ENCODE measurements at places on chromosomes 12 and 14.

- no peak for DNase-seq
These were observed 6.8 kb downstream of the CEP170B start for GRCh38 chr14:104871656-104872468.

- DNase-seq = no peak
These were observed 3.8 kb downstream of the CCDC88C start for GRCh38 chr14:91413547-91414474.

DNA sequence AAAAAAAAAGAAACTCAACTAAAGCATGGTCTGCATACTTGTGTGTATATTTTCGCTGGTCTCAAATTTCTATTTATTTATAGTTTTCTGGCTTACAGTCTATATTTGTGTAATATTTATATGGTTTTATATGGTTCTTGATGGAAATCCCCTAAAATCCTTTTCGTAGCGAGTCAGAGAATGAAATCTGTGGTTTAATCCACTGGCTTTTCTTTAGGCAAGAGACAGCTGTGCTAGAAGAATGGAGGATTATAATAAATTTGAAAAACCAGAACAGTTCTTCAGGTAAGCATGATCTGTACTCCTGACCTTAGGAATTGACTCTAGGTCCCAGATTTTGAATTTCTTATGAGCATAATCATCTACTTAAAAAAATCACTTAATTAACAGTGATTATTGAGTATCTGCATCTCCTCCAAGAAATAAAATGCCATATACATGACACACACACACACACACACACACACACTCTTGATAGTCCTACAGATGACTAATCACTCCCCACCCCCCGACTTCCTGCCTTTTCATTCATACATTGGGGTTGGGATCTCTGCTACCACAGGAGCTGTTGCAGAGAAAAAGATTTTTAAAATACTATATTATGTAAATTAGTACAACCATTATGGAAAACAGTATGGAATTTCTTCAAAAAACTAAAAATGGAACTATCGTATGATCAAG lies 113.4 kb downstream of the CRADD start:
- peak; percentile 63 for DNase-seq

DNA sequence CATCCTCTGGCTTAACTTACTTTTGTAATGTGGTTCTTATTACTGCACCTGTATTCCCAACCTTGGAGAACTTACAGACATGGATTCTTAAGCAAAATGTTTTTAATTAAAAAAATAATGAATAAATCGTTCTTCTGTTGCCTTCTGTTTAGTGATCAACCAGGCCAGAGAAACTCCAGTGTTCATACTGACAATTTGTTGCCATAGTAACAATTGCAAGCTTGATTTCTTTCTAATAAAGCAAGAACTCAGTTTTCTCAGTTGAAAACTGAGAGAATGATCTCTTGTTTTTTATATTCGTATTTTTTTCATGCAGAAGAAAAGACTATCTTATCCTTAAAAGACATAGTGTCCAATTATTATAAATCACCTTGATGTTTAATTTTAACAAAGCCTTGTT lies 106.5 kb upstream of the LMNTD1 start:
- DNase-seq = no peak

- no peak for DNase-seq
These were observed 28.3 kb downstream of the DYNC1H1 start for GRCh38 chr14:101992708-101993107.

- peak; percentile 48 for DNase-seq
These were observed 663 bp downstream of the NCKAP5L start for GRCh38 chr12:49827401-49828099.

- no peak for DNase-seq
These were observed 751 bp upstream of the HRK start for GRCh38 chr12:116881877-116882507.

GRCh38 chr14:79426103-79426755 lies 785.1 kb downstream of the DIO2 start:
- no peak for DNase-seq

- no peak for DNase-seq
These were observed 13.5 kb upstream of the RAB35 start for GRCh38 chr12:120130011-120130410.

DNA sequence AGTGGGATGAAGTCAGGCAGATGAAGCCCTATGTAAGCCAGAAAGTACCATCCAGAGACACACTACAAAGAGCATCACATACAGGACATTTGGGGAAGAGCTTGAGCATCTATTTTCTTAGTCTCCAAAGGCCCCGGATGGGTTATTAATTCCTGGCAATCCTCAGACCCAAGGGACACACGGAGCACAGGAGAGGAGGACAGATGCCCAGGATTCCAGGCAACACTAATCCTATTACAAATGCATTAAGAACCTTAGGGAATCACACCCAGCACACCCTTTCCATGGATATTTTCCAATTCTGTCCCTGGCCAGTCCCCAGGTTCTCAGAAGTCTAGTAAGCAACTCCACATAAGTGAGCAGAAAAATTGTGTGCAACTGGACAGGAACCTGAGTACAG lies 65.9 kb downstream of the CMKLR1 start:
- no peak for DNase-seq

- DNase-seq = no peak
These were observed 161.6 kb downstream of the DYRK2 start for GRCh38 chr12:67810166-67810565.

GRCh38 chr12:109253913-109254544 lies 55.1 kb downstream of the FOXN4 start:
- no peak for DNase-seq

DNA sequence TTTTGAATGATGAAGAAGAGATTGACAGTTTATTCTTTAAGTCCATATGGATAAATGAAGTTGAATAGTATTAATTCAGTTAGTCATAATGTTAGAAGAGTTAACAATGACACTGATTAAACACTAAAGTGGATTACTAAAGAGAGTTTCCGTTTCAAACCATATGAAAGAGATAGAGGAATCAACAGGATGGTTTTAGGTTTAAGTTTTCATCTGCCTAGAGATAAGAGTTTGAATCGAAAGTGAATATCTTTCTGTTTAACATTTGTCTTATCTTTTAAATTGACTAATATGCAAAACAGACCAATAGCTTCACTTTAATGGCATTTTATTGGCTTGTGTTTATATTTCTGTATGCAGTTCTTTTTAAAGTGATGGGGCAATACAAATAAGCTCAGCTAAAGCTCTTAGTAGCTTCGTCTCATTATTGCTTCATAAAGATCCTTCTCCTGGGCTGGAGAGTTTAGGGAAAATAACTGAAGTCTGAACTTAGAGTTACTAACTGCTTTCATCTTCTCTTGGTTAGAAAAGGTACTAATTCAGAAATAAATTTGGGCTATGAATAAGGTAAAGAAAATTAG lies 66.0 kb downstream of the MIPOL1 start:
- DNase-seq = no peak

DNA sequence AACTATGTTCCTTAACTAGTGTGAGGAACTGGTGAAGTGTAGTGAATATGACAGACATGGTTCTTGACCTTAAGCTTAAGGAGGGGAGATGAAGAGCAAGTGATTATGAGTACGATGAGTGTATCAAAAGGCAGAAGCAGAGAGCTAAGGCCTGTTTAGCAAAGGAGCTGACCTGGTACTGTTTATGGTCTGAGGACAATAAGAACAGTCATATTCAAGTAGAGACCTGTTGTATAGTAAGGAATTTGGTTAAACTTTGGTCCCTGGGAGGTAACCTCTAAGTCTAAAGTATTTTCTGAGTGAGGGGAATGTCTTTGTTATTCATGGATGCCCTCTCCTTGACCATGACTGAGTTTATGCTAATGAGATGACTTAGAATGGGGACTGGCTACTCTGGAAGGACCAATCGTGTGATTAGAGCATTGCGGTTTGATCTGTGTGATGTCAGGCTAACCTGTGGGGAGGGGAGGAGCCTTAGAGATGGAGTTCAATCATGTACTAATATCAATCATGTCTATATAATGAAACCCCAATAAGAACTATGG lies 389.3 kb downstream of the BMP4 start:
- DNase-seq = no peak

DNA sequence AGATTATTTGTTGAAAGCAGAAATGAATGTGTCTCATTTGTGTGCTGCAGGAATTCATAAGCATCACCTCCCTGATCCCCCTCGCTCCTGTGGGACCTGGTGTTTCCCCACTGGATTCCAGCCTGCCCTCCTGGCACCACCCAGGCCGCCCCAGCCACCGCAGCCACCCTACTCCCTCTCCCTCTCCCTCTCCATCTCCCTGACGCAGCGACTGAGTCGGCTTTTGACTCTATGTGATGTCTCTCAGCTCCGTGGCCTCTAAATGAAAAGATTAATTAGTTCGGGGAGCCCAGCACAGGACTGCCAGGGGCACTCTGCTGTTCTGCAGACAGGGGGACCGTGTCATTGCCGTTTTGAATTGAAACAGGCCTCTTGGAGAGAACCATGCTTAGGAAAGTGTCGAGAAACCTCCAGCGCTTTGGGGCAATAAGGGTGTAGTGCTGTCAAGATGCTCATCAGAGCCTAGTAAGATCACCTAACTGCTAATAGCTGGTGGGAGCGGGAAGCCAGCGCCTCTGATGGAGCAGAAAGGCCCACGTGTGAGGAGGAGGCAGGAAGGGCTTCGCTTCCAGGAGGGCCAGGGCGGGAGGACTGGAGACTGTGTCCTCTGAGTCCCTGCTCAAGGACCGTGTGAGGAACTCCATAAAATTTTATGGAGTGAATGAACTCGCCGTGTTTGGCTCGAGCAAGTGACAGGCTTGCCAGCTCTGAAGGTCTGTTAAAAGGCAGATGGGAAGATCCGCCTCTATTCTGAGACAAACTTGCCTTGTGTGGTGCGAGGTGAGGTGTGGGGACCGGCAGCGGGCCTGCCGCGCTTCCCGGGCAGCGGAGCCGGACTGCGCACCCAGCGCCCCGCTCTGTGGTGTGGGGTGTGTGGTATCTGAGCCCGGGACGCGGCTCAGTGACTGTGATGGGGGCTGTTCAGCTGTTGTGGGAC lies 157.4 kb upstream of the C14orf180 start:
- no peak for DNase-seq

GRCh38 chr12:1422604-1423315 lies 171.6 kb downstream of the FBXL14 start:
- no peak for DNase-seq

- peak; percentile 27 for DNase-seq
These were observed 69.1 kb upstream of the SSTR1 start for GRCh38 chr14:38138473-38139138.

GRCh38 chr12:78918268-78918667 lies 53.7 kb downstream of the SYT1 start:
- no peak for DNase-seq

DNA sequence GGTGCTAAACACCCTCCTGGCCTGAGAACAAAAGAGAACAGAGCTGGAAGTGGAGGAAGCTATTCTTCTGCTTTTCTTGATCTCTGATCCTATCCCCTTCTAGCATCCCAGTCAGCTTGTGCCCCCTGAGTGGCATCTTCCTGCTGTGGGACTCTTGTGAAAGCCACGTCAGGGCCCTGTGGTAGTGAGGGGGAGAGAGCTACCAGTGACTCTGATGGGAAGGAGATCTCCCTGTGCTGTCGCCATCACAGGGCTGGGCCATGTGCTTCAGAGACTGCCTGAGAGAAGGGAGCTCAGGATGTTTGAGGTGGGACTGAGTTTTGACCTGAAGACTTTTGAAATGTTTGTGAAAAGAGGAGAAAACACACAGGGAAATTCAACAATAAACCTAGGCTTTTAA lies 107.6 kb upstream of the FUT8 start:
- DNase-seq = no peak

GRCh38 chr12:113297214-113297587 lies 37.7 kb downstream of the SLC8B1 start:
- no peak for DNase-seq

DNA sequence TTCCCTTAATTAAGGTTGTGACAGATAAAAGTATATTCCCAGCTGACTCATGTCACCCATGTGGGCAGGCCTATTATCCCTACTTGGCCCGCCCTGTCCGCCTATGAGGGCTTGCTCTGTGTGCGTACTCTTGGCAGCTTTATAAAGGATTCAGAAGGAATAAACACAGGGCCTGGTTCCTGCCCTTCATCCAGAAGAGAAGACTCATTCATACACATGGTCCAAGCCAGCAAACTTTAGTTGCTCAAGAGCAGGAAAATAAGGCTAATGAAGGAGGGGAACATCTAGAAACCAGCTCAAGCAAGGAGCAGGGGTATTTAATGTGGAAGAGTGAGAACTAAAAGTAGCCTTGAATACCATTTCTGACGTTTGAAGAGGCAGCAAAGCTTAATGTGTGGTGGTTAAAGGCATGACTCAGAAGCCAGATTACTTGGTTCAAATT lies 141.9 kb downstream of the CRADD start:
- no peak for DNase-seq

- no peak for DNase-seq
These were observed 232.0 kb downstream of the GRIN2B start for GRCh38 chr12:13749389-13749788.

DNA sequence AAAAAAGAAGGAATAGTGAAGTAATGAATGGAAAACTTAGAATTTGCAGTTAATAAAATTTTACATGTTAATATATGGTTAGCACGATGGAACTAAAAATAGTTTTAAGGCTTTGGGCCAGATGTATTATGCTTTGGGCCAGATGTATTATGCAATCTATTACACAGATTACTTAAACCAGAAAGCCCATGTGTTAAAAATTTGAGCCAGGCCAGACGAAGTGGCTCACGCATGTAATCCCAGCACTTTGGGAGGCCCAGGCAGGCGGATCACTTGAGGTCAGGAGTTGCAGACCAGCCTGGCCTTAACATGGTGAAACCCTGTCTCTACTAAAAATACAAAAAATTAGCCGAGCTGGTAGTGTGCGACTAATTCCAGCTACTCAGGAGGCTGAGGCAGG lies 17.2 kb downstream of the IFT81 start:
- DNase-seq = no peak

GRCh38 chr12:46300910-46301309 lies 32.1 kb upstream of the SLC38A1 start:
- no peak for DNase-seq

DNA sequence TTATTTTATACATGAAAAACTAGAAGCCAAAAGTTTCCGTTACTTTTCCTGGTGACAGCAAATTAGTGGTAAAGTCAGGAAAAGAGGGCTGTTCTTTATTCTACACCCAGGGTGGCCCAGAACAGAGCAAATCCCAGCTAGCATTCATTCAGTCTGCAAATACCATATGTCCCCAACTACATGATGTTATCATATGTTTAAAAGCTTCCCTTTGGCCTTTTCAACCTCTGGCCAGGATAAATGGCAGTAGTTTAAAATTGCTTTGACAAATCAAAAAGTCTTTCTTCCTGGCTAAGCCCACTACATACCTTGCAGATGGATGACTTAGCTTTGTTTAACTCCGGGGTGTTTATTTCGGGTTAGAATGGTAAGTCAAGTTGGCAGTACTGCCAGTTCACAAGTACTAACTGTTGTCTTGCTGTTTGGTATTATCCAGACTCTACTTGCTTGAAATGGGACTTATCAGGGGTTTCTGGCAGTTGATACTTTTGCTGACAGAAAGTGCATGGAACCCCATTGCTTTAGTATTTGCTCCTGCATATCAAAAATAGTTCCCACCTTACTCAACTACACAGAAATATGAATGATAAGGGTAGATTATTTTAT lies 69.7 kb downstream of the PKP2 start:
- DNase-seq = no peak

GRCh38 chr12:38149395-38150073 lies 167.0 kb upstream of the ALG10B start:
- peak; percentile 96 for DNase-seq

GRCh38 chr12:131911028-131911650 lies 16.7 kb downstream of the ULK1 start:
- no peak for DNase-seq

GRCh38 chr14:65302571-65303189 lies 109.8 kb upstream of the FUT8 start:
- DNase-seq = no peak

- DNase-seq = no peak
These were observed 13.4 kb downstream of the ASB2 start for GRCh38 chr14:93962701-93963601.

GRCh38 chr14:89730687-89731086 lies 223.8 kb downstream of the EFCAB11 start:
- no peak for DNase-seq
